ENCODE measurements at places on chromosomes 2 and 18.

- DNase-seq = no peak
These were observed 327.1 kb downstream of the CCDC178 start for GRCh38 chr18:33113416-33113815.

DNA sequence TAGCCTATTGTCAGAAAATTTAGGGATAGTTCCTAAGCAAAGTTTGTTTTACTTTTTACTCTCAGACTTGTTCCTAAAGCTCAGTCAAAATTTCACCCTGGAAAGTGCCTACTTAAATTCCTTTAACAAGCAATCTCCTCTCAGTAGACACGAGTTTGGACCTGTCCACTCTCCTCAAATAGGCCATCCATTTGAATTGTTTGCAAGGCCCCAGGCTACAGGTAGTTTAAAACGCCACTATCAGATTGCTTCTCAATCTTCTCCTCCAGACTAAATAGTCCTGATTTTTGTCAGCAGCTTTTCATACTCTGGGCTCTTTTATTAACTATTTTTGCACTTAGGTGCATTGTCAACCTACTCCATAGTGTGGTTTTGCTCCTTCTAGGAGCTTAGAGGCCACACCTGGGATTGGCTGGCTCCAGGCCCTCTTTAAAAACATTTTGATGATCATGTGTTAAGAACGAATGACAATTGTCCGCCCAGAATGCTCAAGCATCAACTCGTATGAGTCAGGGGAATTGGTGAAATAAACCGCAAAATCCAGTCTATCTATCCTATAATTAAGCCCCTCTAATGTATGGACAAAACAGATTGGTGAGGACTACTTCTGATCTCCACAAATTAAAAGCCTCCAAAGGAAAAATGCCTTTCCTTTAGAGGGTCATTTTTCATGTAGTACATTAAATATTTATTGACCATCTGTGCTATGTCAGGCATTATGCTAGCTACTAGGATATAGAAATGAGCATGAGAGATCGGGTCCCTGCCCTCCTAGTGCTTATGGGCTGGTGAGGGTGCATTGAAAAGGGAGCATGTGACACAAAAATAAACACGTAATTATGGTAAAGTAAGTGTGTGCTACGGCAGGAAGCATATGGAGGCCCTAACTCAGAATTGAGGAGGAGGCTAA lies 333.8 kb upstream of the TNP1 start:
- no peak for DNase-seq

DNA sequence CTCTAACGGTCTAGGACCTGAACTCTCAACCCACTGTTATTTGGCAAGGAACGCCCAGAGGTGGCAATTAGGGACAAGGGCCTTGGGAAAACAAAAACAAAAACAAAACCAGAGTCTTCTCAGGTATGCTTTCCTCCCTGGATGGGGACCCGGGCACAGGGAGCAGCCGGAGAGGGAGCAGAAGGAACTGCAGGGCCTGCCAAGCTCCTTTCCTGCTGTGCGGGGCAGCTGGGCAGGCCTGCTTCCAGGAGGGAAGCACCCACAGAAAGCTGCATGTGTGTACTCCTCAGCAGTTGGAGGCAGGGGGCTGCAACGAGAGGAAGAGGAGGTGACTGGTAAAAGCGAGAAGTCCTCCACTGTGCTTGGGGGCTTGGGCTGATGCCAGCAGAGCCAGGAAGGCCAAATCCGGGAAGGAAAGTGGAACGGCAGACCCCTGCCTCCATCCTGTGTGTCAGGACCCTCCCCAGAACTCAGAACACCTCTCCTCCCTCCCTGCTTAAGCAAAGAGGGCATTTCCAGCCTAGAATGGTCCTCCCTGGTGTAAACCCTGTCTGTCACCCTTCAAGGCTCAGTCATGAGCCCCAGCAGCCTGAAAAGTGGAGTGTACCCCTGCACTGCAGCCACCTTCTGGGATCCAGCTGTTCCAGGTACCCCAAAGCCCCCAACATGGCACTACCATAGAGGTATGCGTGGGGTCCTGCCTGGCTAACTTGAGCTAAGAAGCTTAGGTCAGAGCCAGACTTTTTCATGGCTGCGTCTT lies 56.3 kb downstream of the DNMT3A start:
- no peak for DNase-seq

DNA sequence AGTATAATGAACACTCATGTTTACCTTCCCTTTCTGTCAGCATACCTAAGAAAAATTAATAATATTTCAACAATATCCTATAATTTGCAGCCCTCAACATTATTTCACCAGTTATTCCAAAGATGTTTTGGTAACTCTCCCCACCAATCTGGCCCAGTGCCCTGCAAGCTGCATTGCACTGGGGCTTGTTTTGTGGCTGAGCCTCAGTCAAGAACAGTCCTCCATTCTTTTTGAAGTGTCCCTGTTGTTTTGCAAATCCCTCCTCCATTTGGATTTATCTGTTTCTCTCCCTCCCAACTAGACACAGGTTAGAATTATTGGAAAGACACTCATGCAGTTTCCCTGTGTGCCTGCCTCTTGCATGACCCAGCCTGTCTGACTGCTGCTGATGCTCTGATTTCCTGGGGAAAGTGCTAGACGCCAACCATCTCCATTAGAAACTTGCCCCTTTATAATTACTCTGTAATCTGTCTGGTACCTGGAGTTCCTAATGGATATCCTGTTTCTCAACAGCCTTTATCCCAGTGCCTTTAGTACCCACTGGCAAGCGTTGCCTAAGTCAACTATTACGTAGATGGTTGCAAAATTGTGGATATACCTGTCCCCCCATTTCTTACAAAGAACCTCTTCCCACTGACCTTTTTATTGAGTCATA lies 60.2 kb downstream of the EIF5B start:
- DNase-seq = no peak

GRCh38 chr18:28115149-28115550 lies 61.8 kb downstream of the CDH2 start:
- DNase-seq = no peak

- peak; percentile 13 for DNase-seq
These were observed 136.7 kb downstream of the LAMA3 start for GRCh38 chr18:23825978-23826405.

- DNase-seq = no peak
These were observed 195.1 kb downstream of the KCNE4 start for GRCh38 chr2:223247136-223247535.

- no peak for DNase-seq
These were observed 56.1 kb upstream of the C2orf15 start for GRCh38 chr2:99085421-99085820.

DNA sequence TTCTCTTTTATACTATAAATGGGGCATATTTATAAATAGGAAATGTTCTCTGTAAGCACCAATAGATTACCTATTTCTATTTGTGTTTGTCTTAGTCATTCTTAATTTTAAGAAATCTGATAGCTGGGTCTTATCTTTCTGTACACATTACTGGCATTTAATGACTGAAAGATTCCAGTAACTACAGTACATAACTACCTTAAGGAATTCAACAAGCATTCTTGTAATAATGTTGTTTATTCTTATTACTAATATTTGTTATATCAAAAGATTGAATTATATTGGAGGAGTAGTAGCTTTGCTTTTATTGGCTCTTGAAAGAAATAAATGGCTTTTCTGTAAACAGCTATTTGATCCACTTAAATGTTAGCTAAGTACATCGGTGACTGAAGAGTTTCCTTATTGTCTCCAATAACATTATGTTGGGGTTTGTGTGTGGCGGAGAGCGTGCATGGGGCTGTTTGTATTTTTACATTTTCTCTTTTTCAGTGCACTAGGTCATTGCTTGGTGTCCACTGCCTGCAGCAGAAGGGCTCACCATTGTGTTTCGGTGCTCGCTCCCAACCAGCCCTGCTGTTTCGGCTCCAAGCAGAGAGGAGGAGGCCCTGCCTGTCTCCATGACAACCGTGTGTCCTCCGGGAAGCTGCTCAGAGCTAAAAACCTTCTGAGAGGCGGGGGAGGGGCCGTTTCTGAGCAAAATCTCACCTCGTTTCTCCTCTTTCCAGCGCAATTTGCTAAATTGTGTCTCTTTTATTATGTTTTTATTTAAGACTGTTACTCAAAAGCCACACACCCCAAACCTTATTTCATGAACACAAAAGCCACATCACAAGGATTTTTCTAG lies 112.5 kb upstream of the SLC38A11 start:
- peak; percentile 37 for DNase-seq

DNA sequence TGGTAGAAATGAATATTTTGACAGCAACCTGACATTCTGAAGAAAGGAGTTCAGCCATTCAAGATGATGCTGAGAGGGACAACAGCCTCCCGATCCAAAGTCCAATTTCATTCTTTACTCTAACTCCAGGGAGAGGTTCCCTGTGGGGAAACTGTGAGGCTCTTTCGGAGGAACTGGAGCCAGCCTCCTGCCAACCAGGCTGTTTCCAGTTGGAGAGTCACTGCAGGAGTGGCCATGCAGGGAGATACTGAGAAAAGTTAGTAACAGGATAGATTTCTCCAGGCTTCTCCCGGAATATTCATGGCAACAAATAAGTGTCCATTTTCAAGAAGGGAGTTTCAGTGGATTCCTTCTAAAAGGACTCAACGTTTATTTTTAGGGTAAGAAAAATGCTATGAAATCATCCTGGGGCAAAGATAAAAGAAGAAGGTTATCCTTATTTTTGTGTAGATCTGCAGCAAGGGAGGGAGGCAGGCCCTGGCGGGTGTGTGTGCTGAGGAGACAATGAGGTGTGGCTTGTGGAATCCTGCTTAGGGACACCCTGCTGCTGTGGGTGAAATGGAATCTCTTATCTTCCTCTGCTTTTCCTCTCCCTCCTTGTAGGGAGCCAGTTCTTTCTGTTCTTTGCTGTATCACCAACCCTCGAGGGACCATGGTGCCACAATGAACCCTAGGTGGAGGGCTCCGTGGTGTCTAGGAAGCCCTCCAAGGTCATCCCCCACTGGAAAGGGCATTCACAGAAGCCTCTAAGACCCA lies 18.1 kb downstream of the KLHL14 start:
- DNase-seq = no peak

- DNase-seq = no peak
These were observed 93.0 kb upstream of the ATL2 start for GRCh38 chr2:38470115-38470514.
